ENCODE measurements at places on chromosomes 3 and 15. TPM values are rescaled to one million over a fixed set of nuclear protein-coding genes. Genes with fewer than 3 reads are reported as not detected.

- DNase-seq = peak; percentile 8
Observed at GRCh38 chr3:110311541-110311940, 760.1 kb upstream of the NECTIN3 start.

- no peak for DNase-seq
Observed at GRCh38 chr3:132242790-132243189, 74.4 kb upstream of the ACP3 start.

GRCh38 chr15:27028858-27029477 is 58.0 kb downstream of the GABRG3 start:
- DNase-seq = peak; percentile 50

- DNase-seq = no peak
Observed at GRCh38 chr3:58041182-58041825, 33.1 kb downstream of the FLNB start.

DNA sequence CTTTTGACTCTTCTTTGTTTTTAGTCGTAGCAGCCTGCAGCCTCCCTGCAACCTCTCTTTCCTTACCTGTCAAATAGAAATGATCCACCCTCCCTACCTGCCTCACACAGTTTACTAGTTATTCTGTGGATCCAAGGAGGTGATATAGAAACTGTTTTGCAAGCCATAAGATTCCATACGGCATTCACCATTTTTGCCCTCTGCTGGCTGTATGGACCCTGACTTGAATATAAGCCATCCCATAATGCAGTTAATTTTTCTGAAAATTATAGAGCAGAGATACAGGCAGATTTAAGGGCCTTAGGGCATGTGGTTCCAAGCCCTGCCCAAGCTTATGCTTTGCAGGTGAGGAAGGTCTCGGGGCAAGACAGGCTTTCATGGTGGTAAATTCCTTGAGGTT is 63.8 kb downstream of the CPN2 start:
- DNase-seq = no peak

DNA sequence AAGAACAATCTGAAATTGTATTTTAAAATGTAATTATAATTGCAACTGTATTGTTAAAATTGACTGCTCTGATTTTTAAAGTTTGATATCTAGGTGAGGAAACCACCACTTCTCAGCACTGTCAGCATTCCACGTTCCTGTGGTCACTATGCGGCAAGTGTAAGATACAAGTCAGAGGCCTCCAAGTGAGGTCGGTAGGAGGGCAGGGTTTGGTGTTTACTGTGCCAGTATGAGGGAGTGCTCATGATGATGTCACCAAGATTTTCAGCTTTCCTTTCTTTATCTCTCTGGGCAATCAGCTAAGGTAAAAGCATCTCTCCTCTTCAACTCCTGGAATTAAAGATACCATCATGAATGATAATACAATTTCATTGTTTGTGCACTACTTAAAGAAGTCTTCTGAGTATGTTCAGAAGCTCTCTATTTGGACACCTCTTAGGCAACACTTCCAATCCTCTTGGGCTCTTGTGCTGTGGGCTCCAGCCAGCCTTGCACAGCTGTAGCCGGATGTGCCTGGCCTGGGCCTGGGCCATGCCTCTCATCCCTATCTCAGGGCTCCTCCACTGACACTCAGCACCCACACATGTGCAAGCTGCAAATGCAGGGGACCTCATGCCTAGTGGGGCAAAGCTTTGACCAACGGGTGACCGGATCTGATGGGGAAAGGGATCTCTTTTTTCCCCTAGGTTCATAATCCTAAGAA is 42.9 kb downstream of the CCR3 start:
- DNase-seq = no peak

DNA sequence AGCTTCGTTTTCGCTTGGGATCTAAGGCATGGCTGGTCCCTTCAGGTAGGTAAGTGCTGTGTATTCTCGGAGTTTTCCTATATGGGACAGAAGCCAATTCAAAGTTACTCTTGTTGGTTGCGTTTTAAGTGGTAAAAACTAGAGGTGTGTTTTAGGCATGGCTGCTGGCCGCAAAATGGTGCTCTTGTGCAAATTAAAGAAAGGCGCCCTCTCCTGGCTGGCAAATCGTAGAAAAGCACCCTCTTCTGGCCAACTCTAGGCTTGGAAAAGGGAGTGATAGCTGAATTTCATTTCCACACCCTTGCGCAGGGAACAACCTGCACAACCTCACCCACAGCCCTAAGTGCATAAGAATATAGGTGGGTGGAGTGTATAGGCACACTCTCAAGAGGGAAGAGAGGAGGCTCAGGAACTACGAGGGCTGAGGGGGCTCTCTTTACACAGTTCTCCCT is 23.5 kb downstream of the DRD3 start:
- DNase-seq = no peak

GRCh38 chr15:60672400-60672799 is 193.5 kb upstream of the ICE2 start:
- DNase-seq = no peak

- DNase-seq = no peak
Observed at GRCh38 chr3:185337231-185337816, 25.6 kb upstream of the MAP3K13 start.

- peak; percentile 67 for DNase-seq
Observed at GRCh38 chr15:62506217-62506805, 341.2 kb upstream of the C2CD4B start.

GRCh38 chr3:165389653-165390052 is 193.5 kb upstream of the SLITRK3 start:
- DNase-seq = no peak

DNA sequence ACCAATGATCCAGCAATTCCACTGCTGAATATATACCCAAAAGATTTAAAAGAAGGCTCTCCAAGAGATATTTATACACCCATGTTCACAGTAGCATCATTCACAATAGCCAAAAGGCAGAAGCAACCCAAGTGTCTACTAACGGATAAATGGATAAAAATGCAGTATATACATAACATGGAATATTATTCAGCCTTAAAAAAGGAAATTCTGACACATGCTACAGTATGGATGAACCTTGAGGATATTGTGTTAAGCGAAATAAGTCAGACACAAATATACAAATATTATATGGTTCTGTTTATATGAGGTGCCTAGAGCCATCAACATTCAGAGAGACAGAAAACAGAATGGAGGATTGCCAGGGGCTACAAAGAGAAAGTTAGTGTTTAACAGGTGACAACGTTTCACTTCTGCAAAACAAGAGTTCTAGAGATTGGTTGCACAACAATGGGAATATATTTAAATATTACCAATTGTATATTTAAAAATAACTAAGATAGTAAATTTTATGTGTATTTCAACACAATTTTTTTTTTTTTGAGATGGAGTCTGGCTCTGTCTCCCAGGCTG is 69.4 kb downstream of the STAG1 start:
- DNase-seq = no peak

DNA sequence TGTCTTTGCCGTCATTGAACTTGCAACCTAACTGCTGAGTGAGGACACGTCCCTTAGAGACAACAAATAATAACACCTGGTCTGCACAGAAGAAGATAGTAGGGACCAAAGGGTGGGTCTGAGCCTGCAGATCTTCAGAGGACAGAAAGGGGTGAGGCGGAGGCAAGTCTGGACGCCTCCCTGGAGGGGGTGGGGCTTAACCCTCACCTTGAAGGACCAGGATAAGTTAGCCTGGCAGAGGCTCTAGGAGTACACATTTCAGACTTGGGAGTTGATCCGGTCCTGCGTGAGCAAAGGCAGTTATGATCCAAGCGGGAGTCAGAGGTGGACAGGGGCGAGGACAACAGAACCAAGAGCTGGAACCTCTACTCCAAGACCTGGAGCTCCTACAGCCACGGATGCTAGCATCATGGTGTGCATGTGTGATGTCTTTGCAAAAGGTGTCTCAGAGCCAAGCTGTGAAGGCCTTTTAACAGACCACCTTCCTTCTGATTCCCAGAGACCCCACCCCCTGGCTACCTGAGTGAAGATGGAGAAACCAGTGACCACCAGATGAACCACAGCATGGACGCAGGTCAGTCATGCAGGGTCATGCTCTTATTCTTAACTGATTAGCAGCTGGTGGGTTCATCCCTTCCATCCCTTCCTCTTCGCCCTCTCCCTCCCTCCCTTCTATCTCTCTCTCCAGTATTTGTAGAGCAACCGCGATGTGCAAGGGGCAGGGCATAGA is 88.0 kb downstream of the AAGAB start:
- DNase-seq = no peak

DNA sequence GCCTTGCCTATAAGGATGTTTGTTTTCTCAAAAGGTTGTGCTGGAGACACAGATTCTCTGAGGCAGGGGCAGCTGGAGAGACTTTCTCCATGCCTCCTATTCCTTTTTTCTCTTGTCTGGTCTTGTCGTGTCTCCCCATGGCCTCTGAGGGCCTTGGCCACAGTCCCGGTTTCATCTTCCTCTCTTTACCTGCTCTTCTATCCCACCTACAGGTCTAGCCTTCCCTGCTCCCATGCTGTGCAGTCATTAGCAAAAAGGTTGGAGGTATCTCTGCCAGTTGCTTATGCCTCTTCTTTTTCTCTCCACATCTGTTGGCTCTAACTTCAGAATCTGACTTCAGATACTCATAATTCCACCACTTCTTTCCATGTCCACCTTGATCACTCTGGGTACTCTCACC is 191.1 kb downstream of the IL20RB start:
- DNase-seq = no peak

DNA sequence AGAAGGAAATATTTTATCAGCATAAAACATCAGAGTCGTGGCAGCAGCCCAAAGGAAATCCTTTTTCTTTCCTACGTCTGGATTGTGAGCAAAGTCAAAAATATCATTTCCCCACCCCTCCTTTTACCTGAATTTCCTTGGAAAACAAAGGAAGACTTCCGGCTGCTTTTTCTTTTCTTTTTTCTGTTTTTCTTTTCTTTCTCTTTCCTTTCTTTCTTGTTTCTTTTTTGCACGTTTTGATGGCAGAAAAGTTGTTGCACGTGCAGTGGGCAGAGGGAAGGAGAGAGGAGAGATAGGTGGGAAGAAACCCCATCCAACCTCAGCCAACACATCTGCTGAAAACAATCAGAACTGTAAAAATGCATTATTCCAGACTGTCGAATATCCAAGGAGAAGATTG is 544 bp upstream of the MYO1E start:
- no peak for DNase-seq

DNA sequence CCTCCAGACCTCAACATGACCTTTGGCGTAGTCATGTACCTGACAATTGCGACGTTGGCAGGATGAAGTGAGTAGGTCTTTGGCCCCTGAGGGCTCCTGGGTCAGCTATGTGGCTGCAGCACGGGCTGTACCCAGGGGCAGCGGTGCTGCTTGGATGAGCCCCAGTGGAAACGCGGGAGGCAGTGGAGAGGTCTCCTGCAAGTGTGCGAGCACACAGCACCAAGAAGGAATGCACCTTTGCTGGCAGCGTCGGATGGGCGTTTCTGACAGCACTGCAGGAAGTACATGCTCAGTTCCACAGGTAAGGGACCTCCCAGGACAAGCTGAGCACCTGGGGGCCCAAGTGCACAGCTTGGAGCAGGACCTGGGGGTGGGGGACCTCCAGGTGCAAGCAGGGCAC is 67.4 kb upstream of the UNC13C start:
- DNase-seq = no peak

GRCh38 chr3:147397875-147398812 is 8.2 kb downstream of the ZIC4 start:
- no peak for DNase-seq

- no peak for DNase-seq
Observed at GRCh38 chr3:167861649-167862048, 126.1 kb downstream of the SERPINI1 start.

GRCh38 chr3:63576846-63577245 is 75.6 kb upstream of the SNTN start:
- DNase-seq = peak; percentile 2

DNA sequence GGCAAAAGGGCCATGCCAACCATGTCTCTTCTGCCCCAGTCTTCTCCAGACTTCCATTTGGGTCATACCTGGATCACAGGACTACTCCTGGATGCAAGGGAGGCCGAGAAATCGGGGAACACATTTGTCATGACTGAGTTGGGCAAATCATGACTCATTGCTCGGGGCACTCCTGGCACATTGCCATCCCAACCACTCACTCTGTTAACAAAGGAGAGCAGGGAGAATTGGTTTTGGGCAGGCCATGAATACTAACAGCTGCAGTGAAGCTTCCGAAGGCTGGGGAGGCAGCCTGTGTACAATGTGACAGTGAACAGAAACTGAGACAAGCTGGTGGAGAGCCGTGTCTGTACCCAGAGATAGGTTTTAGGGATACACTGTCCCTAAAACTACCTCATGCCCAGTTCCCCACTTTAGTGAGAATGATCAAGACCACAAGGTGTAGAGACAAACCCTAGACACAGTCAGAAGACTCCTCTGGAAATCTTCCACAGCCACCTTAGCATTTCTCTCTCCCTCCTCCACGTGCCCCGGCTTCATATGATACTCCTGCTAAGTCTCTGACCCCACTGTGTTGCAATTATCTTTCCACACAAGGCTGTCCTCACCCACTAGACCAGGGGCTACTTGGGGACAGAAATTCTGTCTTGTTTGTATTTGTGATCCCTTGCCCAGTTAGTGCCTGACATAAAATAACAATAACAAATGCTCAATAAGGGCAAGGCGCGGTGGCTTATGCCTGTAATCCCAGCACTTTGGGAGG is 10.5 kb upstream of the BUB1B start:
- DNase-seq = no peak

- DNase-seq = no peak
Observed at GRCh38 chr3:172098698-172099494, 59.5 kb downstream of the FNDC3B start.

GRCh38 chr15:71920573-71920972 is 110.2 kb downstream of the NR2E3 start:
- DNase-seq = no peak

- DNase-seq = peak; percentile 16
Observed at GRCh38 chr15:81071120-81071519, 63.0 kb upstream of the CFAP161 start.

DNA sequence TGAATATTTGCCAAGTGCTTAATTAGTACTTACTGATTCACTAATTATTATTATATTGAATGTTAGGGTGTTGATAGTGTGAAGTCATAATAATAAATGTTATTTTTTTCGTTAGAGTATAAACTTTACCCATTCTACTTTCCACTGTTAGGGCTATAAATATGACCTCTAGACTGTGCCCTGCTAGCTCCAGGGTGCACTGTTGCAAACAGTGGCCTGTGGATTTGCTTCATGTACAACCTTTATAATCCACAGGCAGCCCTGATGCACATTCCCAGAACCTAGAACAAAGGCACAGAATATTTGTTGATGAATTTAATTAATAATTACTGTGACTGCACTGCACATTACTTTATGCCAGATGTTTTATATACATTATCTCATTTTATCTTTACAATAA is 28.8 kb upstream of the LEKR1 start:
- DNase-seq = no peak

The RCCD1 gene
- total RNA-seq = 12.9 TPM

The SLC27A2 gene
- 0.39 TPM for total RNA-seq

The PTX3 gene
- 24.6 TPM for total RNA-seq

The GOLGA8T gene
- total RNA-seq = 0.79 TPM

The FEZF2 gene
- total RNA-seq = not detected

The WDR93 gene
- 0.20 TPM for total RNA-seq

The RYK gene
- 105 TPM for total RNA-seq

The FETUB gene
- 0.49 TPM for total RNA-seq

The ZBED2 gene
- total RNA-seq = 1.4 TPM

The P2RY13 gene
- total RNA-seq = 3.0 TPM

The LSG1 gene
- total RNA-seq = 41.4 TPM

The SPRED1 gene
- 57.2 TPM for total RNA-seq

The RBP2 gene
- not detected for total RNA-seq

The PLA2G4E gene
- 33.8 TPM for total RNA-seq

The CXCR6 gene
- 0.39 TPM for total RNA-seq

The CPNE9 gene
- 0.39 TPM for total RNA-seq

The RBMS3 gene
- total RNA-seq = 111 TPM

The CADPS gene
- total RNA-seq = 2.4 TPM

The CACNA2D2 gene
- 1.4 TPM for total RNA-seq

The ALDH1L1 gene
- 8.8 TPM for total RNA-seq

The VPS33B gene
- total RNA-seq = 3.1 TPM

The CADM2 gene
- total RNA-seq = 2.5 TPM

The FANCD2OS gene
- not detected for total RNA-seq
